ENCODE measurements at places on chromosomes 4 and X.

GRCh38 chr4:41692717-41693345 is 55.7 kb downstream of the PHOX2B start:
- DNase-seq: peak; percentile 42

DNA sequence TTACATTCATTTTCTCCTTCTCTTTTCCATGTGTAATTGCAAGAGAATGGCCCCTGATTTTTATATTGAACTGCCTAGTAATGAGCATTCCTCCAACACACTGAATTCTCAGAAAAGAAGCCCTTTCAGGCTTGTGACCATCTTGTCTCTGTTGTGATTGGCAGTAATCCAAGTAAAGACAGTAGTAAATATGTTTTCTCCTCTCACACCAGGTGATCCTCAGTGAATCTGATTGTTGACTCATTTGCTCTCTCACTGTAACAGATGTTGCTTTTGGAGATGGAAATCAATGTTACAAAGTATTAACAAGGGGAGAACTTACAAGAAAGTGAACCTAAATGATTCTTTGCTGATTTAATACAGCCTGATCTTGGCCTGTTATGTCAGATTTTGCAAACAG is 271.0 kb downstream of the AFF2 start:
- no peak for DNase-seq

DNA sequence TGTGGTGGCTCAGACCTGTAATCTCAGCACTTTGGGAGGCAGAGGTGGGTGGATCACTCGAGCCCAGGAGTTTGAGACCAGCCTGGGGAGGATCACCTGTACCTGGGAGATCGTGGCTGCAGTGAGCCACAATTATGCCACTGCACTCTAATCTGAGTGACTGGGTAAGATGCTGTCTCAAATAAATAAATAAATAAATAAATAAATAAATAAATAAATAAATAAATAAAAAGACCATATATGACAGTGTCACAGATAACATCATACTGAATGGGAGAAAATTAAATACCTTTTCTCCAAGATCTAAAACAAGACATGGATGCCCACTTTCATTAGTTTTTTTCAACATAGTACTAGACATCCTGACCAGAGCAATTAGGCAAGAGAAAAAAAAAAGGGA is 182.8 kb downstream of the FAM47A start:
- DNase-seq: no peak

DNA sequence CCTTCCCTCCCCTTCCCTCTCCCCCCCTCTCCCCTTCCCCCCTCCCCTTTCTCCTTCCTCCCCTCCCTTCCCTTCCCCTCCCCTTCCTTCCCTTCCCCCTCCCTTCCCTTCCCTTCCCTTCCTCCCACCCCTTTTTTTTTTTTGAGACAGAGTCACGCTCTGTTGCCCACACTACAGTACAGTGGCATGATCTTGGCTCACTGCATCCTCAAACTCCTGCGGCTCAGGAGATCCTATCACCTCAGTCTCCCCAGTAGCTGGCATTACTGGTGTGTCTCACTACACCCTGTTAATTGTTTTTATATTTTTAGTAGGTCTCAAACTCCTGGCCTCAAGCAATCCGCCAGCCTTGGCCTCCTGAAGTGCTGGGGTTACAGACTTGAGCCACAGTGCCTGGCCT is 66.6 kb downstream of the TBC1D9 start:
- no peak for DNase-seq

DNA sequence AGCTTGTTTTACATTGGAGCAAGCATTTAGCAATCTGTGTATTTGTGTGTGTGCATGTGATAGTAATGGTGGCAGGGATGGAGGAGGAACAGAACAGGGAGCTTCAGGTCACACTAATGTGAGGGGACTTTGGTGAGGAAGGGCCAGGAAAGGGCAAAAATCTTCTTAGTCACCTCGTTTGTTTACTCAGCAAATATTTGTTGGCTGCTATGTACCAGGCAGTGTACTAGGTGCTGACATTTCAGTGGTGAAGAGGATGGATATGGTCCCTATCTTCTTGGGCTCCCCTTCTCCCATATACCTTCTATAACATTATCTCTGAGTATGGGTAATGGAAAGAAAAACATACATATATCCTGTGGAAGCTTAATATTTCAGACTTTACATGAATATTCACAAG is 48.5 kb upstream of the HDAC8 start:
- no peak for DNase-seq

- no peak for DNase-seq
Observed at GRCh38 chrX:40872351-40872750, 137.0 kb upstream of the MED14 start.

GRCh38 chr4:1232661-1233621 is 16.0 kb downstream of the CTBP1 start:
- DNase-seq: peak; percentile 80

GRCh38 chr4:2697995-2698414 is 58.1 kb downstream of the TNIP2 start:
- DNase-seq: no peak

GRCh38 chr4:114827651-114828050 is 229.0 kb downstream of the UGT8 start:
- no peak for DNase-seq

Measured in left hindlimb (tissue), 1 donor.